Psoas muscle (tissue), 8 donors: ENCODE measurements at places on chromosomes 11 and 22. TPM values are rescaled to one million over a fixed set of nuclear protein-coding genes. Genes with fewer than 3 reads are reported as not detected.

The OR10D3 gene
- total RNA-seq: not detected

The ZBTB16 gene
- 11.7 TPM for total RNA-seq

The KRTAP5-1 gene
- not detected for total RNA-seq

The POU2AF1 gene
- total RNA-seq: not detected

The RIN1 gene
- 5.7 TPM for total RNA-seq

The MRPL49 gene
- 36.7 TPM for total RNA-seq

The MACROD1 gene
- total RNA-seq: 180 TPM

DNA sequence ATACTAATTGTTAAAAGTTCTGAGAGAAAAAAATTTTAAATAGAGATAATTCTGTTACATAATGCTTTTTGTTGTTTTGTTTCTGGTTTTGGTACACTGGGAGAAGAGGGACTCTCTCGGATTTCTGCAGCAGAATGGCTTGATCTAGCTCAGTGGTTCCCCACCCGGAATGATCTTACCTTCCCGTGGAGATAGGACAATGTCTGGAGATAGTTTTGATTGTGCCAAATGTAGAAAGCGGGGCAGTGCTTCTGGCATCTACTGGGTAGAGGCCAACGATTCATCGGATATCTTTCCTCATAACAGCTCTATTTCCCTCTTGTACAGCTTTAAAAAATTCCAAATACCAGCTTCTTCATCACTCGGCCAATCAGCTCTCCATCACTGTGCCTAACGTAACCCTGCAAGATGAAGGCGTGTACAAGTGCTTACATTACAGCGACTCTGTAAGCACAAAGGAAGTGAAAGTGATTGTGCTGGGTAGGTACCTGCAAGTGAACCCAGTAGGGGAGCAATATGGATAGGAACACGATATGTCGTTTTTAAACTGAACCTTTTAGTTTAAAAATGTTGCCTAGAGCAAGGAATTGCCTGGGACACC is 13.2 kb downstream of the CRTAM start:
- DNase-seq: no peak

- DNase-seq: no peak
These were observed 56.1 kb upstream of the NECTIN1 start for GRCh38 chr11:119785131-119785530.

DNA sequence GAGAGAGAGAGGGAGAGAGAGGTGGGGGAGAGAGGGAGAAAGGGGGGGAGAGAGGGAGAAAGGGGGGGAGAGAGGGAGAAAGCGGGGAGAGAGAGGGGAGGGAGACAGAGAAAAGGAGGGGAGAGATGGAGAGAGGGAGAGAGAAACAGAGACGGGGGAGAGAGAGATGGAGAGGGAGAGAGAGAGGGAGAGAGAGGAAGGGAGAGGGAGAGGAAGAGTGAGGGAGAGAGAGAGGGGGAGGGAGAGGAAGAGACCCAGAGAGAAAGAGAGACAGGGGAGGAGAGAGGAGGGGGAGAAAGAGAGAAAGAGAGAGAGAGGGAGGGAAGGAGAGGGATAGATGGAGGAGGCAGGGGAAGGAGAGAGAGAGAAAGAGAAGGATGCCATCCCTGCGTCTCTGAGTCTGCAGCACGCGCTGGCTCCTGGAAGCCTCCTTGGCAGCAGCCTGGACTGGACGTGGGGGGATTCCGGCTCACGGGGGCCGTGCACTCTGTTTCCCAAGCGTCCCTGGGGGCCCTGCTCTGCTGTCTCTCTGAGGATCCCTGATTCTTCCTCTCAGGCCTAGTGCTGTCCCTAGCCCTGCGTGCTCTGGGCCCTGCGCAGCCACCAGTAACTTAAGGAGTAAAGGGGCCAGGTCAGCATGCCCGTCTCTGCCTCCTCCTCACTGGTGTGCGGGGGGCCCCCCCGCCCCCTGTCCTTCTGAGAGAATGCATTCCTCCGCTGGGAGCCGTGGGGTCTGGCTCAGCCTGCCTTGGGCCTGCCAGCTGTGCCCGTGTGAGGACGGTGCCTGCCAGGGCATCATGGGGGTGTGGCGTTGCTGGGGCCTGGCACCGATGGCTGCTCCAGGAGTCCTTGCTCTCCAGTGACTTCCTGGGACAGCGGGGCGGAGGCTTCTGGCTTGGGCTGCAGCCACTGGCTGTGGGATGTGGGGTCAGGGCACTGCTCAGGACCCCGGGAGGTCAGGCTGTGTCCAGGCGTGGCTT is 429.5 kb downstream of the TBC1D22A start:
- no peak for DNase-seq

DNA sequence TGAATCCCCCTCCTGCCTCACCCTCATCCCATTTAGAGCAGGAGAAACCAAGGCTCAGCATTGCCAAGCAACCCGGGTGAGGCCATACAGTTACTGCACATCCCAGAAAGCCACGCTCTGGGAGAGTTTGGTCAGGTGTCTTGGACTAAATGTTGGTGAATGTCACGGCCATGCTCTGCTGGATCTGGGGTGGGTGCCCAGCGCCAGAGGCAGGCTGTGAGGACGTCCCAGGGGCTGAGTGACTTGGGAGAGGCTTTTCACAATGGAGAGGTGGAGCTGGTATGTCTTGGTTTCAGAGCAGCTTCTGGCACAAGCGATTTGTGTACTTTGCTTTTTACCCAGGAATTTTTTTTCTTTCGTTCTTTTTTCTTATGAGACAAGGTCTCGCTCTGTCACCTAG is 6.6 kb downstream of the SERHL2 start:
- DNase-seq: no peak

DNA sequence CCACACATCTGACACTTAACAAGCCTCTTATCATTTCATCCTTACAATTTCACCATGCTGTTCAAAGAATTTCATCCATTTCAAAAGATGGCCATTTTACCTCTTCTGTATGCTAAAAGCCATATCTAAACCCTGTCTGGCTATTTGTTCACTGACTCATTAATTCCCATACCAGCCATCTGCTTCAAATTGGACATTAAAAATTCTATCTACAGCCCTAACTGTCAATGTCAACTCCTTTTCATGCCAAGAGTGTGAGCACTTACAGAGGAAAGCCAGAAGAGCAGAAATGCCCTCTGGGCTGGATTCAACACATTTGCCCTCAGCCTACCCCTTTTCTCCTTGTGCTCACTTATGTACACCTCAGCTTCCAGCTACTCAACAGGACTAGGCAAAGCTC is 59.2 kb downstream of the SYTL2 start:
- no peak for DNase-seq

DNA sequence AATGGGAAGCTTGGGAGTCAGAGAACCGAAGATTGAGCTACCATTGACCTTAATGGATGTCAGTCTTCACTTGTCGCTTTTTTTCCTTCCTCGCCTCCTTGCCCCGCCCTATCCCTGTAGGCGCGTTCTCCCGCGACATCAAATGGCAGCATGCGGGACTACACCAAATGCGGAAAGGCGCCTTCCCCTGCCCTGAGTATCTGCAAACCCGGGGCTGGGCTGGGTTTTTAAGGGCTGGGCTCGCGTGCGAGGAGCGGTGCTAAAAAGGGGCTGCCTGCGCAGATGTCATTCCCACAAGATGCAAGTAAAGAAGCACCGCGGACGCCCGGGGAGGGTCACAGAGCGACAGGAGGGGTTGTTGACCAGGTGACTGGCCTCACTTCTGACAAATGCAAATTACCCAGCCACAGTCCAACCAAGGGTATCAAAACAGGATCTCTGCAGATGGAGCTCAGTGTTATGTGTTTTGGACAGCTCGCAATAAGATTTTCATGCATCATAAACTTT is 4.7 kb upstream of the FAM111B start:
- DNase-seq: peak; percentile 57

DNA sequence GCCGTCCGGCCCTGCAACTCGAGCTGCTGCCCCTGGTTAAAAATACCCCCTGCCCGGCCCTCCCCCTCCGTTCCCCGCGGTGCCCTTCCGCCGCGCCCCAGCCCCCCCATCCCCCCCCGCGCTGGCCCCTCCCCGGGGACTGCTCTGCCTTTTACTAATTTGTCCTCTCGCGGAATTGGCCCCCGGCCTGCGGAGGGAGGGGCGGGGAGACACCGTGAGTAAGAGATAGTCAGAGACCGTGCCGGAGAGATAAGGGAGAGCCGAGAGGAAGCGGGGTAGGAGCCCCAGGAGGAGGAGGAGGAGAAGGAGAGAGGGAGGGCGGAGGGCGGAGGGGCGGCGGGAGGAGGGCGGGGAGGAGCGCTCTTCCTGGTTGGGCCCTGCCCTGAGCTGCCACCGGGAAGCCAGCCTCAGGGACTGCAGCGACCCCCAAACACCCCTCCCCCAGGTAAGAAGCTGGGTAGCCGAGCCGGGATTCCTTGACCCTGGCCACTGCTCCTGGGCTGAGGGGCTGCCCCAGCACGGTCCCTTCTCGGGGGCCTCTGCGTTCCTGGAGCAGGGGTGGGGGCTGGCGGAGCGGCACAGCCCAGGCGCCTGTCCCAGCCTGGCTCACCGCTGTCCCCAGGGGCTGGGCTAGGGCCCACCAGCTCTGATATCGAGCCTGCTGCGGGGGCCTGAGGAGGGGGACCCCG is at the start of gene CAPN1:
TSS of gene CAPN1 (plus strand) at position 360 of the 689 bp plus-strand sequence. CDS start 774 bp downstream, outside the sequence.
- DNase-seq: peak; percentile 87

GRCh38 chr11:3036419-3036818 is 20.8 kb downstream of the CARS1 start:
- DNase-seq: no peak

DNA sequence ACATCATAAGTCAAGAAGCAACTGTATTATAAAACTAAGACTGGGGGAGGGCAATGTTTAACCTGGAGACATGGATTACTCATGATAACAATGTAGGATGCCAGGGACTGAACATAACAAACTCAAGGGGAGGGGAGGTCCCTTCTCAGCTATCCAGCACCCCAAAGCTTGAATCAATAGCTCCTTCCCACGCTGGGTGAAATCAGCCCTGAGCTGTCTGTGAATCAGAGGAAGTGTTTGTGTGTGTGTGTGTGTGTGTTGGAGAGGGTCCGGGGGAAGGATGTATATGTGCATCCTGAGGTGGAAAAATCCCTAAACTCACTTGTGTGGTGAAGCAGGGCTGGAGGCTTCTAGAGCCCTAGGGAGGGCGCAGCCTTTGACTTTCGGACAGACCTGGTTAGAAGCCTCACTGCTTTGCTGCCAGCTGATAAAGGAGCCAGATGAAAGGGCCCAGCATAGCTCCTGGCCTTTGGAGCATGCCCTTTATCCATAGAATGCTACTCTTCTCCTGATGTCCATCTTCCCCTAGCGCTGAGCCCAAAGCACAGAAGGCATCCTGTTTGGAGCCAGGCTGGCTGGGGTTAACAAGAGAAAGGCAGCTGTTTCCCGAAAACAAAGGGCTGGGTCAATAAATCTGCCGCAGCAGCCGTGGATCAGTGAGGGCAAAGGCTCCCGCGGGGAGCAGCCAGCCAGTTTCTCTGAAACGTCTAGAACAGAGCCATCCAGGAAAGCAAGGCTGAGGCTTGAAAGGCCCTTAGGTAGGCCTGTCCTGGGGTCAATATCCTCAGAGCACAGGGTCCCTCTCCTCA is 35.8 kb downstream of the TNKS1BP1 start:
- DNase-seq: no peak

GRCh38 chr22:44884968-44885805 is 124.6 kb downstream of the PHF21B start:
- DNase-seq: peak; percentile 36

DNA sequence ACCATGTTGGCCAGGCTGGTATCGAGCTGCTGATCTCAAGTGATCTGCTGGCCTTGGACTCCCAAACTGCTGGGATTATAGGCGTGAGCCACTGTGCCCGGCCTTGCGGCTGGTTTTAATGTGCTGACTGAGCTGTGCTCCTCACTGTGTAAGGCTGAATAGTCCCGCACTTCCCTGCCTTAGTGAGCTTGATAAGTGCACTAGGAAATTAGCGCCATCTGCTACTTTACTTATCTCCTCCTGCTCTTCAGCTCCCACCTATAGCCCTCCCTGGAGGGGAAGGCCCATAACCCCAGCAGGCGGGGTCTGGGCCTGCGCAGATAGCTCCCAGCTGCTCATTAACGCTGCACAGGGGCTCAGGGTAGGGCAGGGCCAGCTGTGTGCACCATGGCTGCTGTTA is 49.4 kb downstream of the CLMP start:
- DNase-seq: no peak

- no peak for DNase-seq
These were observed 3.9 kb downstream of the RAD9A start for GRCh38 chr11:67395555-67396258.

DNA sequence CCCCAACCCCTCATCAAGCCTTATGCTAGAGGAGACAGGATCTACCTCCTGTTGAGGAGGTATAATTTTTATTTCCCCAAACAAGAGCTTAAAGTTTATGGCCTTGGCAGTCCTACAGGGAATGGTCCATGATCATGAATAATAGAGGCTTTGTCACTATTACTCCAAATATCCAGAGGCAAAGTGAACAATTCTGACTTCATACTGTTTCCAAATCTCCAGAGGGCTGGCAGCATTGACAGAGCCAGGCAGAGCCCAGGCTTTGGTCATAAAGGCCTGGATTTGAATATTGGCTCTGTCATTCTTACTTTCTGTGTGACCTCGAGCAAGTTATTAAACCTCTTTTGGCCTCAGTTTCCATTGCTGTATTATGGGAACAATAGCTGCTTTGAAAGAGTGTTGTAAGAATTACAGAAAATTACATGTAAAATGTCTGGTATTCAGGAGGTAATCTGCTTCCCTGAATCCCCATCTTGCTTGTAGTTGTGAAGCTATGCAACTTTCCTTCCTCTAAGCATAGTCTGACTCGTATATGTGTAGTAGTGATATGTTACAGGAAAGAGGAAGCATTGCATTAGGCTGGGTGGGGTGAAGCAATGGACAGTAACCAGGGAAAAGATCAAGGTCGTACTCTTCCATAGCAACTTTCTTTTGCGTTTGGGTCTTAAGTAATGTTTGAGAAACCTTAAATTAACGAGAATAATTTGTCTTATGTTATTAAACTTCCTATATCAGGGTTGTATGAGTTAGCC is 88.8 kb downstream of the CD44 start:
- DNase-seq: no peak

- DNase-seq: no peak
These were observed at the start of gene GLYATL1 for GRCh38 chr11:58939277-58939676. Gene GLYATL1, plus strand, starts transcription at chr11:58939488. Its CDS starts 7,600 bp downstream, at chr11:58947088.

- peak; percentile 28 for DNase-seq
These were observed 53.7 kb downstream of the IGF2 start for GRCh38 chr11:2085251-2086066.

DNA sequence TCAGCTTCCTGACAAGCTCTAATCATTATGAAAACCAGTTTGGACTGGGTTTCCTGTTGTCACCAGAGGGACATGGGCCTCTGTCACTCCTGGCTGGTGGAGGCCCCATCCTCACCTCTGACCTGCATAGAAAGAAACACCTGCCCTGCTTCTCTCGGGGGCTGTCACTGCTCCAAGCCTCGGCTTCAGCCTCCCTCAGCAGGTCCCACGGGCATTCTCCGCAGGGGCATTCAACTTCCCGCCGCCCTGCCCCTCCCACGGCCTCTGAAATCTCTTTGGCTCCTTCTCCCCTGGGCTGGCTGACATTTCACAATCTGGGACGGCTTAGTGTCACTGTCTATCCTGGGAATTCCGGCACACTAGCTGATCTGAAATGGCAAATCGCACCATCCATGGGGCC is 257.9 kb downstream of the CTTN start:
- no peak for DNase-seq
